GM13976 (cell line): ENCODE measurements at places on chromosomes 3 and 15.
A peak's percentile ranks its signal among the peaks of the same experiment; 100 is the strongest.

GRCh38 chr15:69305204-69305931 lies 6.7 kb downstream of the PAQR5 start:
- DNase-seq, result no peak

DNA sequence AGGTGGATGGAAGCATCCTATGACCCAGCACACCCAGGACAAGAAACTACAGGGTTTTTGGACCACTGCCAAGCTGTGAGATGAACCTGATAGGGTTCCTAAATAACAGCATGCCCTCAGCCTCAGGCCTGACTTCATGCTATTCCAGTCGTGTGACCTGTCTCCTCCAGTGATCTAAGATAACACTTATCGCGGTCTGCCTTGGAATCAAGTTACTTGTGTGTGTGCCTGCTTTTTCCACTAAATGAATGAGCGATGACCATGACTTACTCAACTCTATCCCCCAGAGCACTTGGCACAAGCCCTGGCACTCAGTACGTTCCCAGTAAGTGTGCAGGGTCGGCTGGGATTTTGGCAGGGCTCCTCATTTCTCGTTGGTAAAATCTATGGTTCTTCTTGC lies 172.7 kb upstream of the TP63 start:
- DNase-seq, result no peak

DNA sequence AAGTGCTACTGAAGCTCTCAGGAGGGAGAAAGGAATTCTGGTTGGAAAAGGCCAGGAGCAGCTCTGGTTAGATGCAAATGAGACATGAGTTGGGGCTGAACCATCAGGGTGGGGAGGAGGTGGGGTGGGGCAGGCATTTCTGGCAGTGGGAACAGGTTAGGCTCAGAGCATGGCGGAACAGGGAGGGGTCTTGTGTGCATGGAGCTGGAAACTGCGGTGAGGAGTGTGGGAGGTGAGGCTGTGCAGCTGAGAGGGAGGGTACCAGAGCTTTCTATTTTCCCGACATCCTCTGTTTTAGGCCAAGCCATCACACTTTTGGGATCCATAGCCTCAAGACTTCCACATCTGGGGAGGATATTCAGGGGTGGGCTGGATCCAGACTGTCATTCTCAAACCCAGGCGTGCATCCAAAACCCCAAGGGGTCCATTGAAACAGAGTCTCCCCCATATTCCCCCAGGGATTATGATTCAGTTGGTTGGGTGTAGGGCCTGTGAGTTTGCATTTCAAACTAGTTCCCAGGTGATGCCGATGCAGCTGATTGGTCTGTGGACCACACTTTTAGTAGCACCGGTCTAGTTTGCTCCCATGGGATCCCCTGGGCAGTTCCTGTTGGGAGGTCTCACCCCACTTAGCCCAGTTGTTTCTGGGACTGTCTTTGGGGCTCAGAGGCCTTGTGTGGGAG lies 100.9 kb upstream of the TLE3 start:
- no peak for DNase-seq

DNA sequence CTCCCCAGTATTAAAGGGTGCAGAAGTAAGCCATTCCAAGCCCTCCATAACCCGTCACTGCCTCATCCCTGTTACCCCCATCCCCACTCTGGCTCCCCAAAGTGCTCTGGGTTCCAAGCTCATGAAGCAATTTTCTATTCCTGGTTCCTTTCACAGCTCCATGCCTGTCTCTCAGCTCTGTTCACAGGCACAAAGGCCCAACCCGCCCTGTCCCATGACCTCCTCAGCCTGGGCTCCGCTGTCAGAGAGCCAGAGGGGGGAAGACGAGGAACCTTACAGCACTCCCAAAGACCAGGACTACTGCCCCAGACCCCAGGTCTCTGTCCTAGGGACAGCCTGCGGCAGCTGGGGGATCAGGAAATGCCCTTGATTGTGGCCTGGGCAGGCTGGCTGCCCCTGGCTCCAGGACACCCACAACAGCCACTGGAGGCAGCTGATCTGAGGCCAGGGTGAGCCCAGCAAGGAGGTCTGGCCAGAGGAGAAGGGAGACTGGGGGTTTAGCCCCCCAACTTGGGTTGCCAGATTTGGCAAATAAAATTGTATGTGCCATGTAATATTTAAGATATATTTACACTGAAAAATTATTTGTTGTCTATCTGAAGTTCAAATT lies 43.2 kb upstream of the LINGO1 start:
- no peak for DNase-seq

DNA sequence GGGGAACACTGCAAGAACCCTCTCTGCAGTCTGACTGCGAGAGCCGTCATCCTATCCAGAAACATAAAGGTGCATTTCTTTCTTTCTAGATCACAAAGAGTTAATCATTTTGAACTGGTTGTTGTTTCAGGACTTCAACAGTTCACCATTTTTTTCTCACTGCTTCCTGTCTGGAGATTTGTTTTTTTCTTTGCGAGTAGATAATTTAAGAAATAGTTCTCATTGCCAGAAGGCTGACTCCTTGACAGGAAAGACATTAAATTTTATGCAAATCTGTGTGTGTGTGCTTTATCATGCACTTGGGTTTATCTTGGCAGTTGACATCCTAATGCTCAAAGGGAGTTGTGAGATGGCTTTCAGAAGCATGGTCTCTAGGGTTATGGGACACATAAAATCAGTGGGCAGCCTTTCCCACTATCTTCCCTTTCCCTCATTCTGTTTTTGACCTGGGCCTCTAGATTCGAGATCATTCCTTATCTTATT lies 123.5 kb upstream of the TBL1XR1 start:
- DNase-seq, result peak; percentile 40
